ENCODE measurements at places on chromosomes 6 and 20. TPM values are rescaled to one million over a fixed set of nuclear protein-coding genes. Genes with fewer than 3 reads are reported as not detected.

GRCh38 chr20:53502820-53503219 is 90.8 kb downstream of the ZNF217 start:
- no peak for DNase-seq

GRCh38 chr6:147642458-147642857 is 134.0 kb downstream of the SAMD5 start:
- DNase-seq, result no peak

UBD gene
- 4.1 TPM for total RNA-seq

TFAP2A gene
- 1.6 TPM for total RNA-seq

TSHZ2 gene
- 33.1 TPM for total RNA-seq

MYCT1 gene
- 20.6 TPM for total RNA-seq
